HTR-8/SVneo (cell line): ENCODE measurements at places on chromosomes 4 and X.
A peak's percentile ranks its signal among the peaks of the same experiment; 100 is the strongest.

DNA sequence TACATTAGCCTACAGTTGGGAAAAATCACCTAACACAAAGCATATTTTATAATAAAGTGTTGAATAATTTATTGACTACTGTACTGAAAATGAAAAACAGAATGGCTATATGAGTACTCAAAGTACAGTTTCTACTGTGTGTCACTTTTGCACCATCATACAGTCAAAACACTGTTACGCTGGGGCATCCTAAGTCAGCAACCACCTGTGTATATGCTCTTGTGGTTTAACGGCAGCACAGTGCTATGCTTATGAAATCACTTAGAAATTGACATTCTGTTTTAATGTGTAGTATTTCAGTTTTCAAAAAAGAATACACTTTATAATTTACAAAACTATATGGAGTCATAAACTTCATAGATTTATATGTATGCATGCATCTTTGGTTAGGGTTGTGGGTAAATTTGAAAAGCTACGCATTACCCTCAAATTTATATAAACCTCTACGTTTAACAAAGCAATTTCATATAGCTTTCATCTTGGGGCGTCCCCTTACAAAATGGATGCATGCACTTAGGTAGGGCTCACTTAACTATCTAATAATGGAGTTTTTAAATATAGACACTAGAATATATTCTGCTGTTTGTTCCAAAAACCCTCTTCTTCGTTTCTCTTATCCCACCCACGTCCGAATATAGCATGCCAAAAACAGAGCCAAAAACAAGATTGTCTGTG lies 690 bp upstream of the NEIL3 start:
- no peak for DNase-seq

DNA sequence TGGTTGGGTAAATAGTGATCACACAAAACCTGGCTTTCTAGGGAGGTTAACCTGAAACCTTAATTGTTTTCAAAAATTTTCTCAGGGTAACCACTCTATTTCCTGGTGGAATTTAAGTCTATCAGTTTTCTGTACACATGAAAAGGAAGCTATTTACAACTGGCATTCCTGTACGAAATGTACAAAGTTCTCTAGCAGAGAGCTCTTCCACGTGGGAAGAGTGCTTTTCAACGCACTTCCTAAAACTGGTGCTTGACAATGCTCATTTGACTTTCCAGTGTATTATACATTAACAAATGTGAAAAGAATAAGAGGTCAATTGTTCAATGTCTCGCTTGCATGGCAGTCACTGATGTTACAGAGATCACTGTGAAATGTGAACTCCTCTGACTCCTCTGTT lies 2.8 kb upstream of the SOD3 start:
- DNase-seq: no peak

GRCh38 chrX:123481913-123482851 lies 250.7 kb downstream of the THOC2 start:
- no peak for DNase-seq

DNA sequence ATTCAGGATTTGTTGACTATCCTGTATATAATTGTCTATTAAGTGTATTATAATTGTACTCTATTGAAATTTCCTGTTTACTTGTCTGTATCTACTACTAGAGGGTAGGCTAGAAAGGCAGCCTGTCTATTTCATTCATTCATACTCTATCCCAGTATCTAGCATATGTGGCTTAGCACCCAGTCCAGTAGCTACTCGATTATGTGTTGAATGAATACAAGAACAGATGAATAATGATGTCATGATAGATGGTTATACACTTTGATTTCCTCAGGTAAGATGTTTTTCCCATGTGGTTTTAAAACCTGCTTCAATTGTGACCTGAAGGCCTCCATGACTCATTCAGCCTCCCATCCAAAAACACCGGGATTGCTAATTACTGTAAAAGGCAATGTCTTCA lies 68.0 kb downstream of the IL21 start:
- DNase-seq: no peak

DNA sequence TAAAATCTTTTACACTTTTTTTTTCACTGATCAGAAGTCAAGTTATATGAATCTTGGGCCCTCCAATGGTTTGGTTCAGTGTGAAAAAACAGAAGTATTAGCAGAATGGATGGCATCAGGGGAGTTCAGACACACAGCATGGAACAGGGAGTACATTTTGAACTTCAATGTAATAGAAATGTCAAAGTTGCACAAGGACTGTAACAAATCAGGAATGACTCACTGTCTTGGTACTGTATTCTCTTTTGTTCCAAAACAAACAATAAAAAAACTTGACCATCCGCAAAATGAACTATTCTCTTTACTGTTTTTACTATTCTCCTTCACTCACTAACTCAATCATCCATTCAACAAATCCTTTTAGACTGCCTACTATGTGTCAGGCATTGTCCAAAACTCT lies 401.0 kb downstream of the FSTL5 start:
- DNase-seq: peak; percentile 9

GRCh38 chr4:115154826-115155225 lies 41.4 kb upstream of the NDST4 start:
- no peak for DNase-seq

- no peak for DNase-seq
Measured at GRCh38 chrX:114582264-114582632, 1.6 kb upstream of the HTR2C start.

GRCh38 chr4:43113196-43113595 lies 220.7 kb downstream of the GRXCR1 start:
- no peak for DNase-seq

DNA sequence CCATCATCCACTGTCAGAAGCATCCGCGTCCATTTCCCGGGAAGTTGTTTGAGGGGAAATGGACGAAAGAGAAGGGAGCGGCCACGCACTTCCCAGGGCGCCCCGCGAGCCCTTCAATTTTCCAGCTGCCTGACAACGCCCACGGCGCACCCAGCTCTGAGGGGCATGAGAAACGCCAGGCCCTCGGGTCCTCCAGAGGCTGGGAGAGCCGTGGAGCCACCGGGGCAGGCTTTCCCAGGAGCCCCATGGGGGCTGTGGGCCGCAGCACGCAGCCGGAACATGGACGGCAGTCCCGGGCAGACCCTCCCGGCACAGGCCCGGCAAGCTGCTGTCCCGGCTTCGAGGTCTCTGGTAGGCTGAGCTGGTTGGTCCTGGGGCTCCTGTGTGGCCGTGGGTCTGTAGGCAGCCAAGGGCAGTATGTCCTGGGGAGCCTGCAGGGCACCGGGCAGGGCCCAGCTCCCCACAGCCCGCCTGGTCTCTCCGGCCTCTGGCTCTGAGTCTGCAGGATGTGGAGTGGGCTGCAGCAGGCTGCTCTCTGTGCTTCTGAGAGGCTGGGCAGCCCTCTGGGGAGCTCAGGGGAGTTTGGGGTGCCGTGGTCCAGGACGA lies 115.2 kb downstream of the FAM53A start:
- DNase-seq: no peak

DNA sequence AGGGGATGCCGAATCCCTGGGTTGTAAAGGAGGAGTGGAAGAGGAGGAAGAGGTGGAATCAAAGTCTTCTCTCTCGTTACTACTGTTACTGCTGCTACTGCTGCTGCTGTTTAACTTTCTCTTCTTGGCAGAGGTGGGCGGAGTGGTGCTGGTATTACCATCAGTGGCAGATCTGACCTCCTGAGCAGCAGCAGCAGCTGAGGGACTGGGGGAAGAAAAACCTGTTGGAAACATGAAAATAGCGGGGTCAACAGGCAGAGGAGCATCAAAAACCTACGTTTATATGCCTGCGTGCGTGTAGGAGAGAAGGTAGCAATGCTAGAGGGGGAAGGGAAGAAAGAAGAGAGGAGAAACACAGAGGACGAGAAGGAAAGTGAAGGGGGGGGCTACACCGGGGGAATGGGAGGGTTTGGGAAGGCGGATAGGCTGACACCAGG lies 339 bp downstream of the CUL4B start:
- no peak for DNase-seq

GRCh38 chrX:13894888-13895565 lies 78.1 kb upstream of the GPM6B start:
- no peak for DNase-seq

DNA sequence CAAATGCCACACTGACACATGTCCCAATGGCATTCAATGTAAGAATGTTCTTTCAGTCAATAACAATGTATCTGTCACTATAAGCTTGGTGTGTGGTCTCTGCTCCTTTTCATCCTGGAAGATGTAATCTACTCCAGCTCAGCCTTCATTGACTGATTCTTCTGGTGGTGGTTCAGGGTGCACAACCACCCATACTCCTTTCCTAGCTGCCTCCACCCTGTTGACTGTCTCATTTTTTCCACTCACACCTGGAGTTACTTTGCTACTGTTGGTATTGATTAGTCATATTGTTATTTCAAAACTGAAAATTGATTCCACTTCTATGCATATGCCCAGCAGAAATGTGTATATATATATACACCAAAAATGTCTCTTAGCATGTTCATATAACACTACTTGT lies 140.5 kb downstream of the ASB9 start:
- DNase-seq: no peak

DNA sequence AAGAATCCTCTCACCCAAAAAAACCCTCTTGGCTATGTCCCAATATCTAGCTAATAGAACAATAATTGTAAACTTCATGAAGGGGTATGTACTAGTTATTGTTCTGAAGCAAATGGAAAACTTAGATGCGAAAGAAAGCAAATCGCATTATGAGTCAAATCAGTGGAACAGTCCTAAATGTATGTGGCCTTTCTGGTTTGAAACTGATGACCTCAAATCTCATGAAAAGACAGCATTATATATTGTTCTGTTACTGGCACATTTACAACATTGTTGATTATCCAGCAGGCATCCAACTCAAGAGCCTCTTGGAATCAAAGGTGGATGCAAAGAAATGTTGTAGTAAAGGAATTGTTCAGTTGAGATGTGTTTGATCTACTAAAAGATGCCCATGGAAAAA lies 34.7 kb downstream of the CSN3 start:
- DNase-seq: no peak

GRCh38 chrX:43973249-43974099 lies at the start of gene NDP:
Gene NDP, minus strand, starts transcription at chrX:43973390. Its CDS starts 14,745 bp downstream, at chrX:43958645.
- DNase-seq: no peak

- no peak for DNase-seq
Measured at GRCh38 chrX:129696463-129697155, 41.9 kb upstream of the APLN start.

- no peak for DNase-seq
Measured at GRCh38 chr4:8439168-8439567, 1.4 kb downstream of the ACOX3 start.

DNA sequence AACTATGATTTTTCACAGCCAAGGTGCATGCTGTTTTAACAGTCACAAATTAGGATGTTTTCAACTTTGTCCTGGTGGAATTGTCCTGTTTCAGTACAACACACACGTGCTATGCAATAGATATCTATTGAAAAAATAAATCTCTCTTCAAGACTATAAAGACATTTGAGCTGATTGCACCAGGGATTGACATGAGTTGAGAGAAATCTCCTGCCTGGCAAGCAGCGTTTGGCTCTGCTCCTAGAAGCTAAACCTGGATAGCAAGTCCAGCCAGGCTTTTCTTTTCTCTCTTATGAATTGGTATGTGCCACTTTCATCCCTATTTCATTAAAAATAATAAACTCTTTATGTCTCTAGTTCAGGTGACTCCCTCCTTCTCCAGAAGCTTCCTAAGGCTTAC lies 16.6 kb upstream of the NPNT start:
- no peak for DNase-seq

DNA sequence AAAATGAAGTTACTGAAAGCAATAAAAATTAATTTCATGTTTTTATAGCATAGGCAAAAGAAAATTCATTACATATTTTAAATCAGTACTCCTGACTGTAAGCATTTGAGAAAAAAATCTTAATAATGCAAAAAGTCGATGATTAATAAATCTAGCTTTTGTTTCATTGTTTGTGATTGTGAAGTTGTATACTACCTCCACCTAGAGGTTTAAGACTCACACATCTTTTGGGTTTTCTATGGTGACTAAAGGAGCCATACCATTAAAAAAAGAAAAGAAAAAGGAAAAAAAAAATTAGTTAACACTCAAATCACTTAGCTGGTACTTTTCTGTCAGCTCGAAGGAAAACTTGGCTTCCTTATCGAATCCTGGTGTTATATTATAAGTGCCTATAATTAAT lies 2.0 kb downstream of the GABRA2 start:
- DNase-seq: no peak

DNA sequence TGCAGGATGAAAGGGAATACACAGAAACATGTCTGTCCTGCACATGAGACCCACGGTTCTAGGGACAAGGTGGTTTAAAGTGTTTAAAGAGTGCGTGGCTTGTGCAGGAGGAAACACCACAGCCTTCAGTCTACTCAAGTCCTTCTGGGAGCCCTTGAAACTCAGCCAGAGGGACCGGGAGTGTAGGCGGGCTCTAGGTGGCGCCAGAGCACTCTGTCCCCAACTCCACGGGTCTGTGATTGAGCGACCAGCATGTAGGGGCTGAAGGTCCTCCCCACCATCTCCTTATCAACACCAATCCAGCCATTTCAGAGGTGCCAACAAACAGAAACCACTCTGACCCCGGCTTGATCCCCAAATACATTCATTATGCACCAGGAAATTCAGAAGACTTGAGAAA lies 82.0 kb upstream of the CLDN34 start:
- DNase-seq: peak; percentile 38

DNA sequence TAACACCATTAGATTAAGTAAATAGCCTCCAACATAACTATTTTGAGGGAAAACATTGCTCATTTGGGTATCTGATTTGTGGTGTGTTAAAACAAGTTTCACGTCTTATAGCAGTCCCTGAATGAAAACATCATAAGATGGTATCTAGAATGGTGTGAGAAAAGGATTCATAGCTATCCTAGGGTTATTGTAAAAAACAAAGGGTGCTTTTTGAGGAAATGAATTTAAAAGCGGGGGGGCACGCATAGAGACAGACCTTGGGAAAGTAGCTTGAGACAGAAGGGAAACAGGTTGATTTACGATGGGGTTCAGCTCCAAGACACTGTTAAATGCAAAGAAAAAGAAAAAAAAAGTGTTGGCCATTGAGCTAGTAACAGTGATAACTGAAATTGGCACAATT lies 768 bp upstream of the CXCL10 start:
- DNase-seq: no peak

- no peak for DNase-seq
Measured at GRCh38 chr4:116736756-116737155, 348.6 kb downstream of the TRAM1L1 start.

GRCh38 chr4:17138847-17139246 lies 240.4 kb upstream of the LDB2 start:
- DNase-seq: no peak

GRCh38 chrX:40506201-40506985 lies 74.4 kb upstream of the ATP6AP2 start:
- no peak for DNase-seq

GRCh38 chr4:69408451-69408850 lies 87.3 kb downstream of the UGT2B4 start:
- no peak for DNase-seq

DNA sequence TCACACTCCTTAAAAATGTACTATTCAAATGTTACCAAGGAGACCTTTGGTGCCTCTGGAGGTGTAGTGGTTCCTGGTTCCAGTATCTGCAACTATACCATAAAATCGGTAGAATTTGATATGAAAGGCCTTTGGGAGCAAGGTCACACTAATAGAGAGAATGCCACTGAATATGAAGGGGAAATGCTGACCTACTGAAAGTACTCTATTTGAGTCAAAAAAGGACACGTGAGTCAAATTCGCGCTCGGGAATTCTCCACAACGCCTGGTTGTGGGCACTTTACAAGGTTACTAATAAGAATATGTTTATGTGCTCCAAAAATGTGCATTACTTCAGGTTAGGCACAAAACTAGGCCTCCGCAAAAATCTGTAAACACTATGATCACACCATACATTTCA lies 39.5 kb upstream of the RELL1 start:
- DNase-seq: no peak
